ENCODE measurements at places on chromosomes 13 and 19. TPM values are rescaled to one million over a fixed set of nuclear protein-coding genes. Genes with fewer than 3 reads are reported as not detected.

GRCh38 chr13:85520445-85520844, 278.8 kb downstream of the SLITRK6 start:
- DNase-seq: no peak

- no peak for DNase-seq
Observed at GRCh38 chr13:76934671-76935070, 13.6 kb upstream of the ACOD1 start.

DNA sequence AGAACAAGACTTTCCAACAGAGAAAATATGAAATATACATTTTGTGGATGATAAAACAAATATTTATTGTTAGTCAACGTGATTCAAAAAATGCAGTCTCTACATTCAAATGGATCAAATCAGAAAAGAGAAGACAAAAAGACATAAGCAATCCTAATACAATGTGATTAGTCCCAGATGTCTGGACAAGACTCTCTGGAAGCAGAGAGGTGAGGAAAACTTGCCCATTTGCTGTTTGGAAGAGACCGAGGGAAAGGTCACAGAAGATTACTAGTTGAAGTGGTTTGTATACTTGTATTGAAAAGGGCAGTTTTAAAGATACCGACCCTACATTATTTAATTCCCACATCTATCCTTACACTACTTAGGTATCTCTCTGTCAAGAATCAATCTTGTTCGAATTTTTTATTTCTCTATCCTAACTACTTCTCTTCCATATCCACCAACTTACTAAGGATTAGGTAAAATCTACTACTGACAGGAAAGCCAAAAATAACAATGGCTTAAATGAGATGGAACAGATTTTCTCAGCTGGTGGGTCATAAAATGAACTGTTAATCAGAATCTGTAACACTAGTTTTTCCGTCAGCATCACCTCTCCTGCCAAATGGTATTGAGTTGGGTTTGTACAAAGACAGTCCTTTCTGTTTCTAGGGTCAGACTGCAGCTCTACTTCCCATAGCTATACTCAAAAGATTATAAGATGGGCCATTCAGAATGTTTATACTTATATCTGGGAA, 497.1 kb downstream of the DCT start:
- no peak for DNase-seq

- DNase-seq: no peak
Observed at GRCh38 chr13:90447034-90447733, 900.3 kb upstream of the MIR17HG start.

GRCh38 chr13:97921176-97921816, 32.2 kb upstream of the IPO5 start:
- no peak for DNase-seq

Gene ZNF57
- total RNA-seq: 0.72 TPM

Gene ZNF763
- total RNA-seq: 1.8 TPM
